ENCODE measurements at places on chromosomes 12 and 14. TPM values are rescaled to one million over a fixed set of nuclear protein-coding genes. Genes with fewer than 3 reads are reported as not detected.

The PRKD1 gene
- total RNA-seq: 6.3 TPM

- DNase-seq: no peak
These were observed 10.2 kb upstream of the FLRT2 start for GRCh38 chr14:85519661-85520305.

- no peak for DNase-seq
These were observed 17.6 kb downstream of the CLEC14A start for GRCh38 chr14:38238332-38238731.

- no peak for DNase-seq
These were observed 9.8 kb downstream of the ADCY4 start for GRCh38 chr14:24325041-24325530.

The BAZ1A gene
- total RNA-seq: 10.6 TPM

The RACGAP1 gene
- total RNA-seq: 3.9 TPM

DNA sequence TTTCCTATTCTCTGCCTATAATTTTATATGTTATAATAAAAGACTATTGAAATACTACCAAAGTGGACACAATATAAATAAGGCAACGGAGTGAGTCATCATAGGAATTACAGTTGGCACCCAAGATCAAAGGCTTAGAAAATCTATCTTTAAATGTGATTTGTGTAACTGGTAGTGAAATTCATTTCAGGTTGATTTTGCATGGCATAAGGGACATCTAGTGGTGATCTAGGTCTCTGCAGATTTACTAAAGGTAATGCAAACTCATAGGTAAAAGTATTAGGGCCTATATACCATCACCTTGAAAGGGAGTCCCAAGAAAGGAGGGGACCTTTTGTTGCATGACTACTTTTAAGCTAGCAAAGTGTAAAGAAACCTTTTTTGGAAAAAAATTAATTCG is 527.2 kb downstream of the NRXN3 start:
- DNase-seq: no peak

The SYT1 gene
- total RNA-seq: 0.91 TPM

DNA sequence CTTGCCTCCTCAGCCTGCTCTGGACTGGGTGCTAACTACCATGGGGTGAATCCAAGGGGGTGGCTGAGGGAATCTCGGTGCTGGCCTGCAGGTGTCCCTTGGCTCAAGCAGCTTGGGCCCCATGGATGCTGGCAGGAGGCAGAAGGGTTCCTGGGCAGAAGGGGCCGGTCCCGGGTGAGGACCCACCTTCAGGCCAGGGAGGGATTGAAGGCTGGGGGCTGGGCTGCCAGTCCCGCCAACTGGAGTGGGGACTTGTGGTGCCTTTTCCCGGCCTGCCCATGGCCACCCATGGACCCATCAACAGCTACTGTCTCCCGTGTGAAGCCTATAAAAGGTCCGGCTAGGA is 550.1 kb downstream of the SLC6A15 start:
- no peak for DNase-seq

The WIF1 gene
- total RNA-seq: 0.08 TPM

The TSPAN11 gene
- 0.93 TPM for total RNA-seq

The SPX gene
- total RNA-seq: 0.23 TPM

- DNase-seq: no peak
These were observed 20.7 kb downstream of the RBM19 start for GRCh38 chr12:113945174-113946173.

The A2M gene
- 915 TPM for total RNA-seq

The WNT1 gene
- not detected for total RNA-seq

- DNase-seq: no peak
These were observed 21.5 kb downstream of the KLHL28 start for GRCh38 chr14:44940211-44940610.

The GPRC5A gene
- 0.73 TPM for total RNA-seq

The GARIN6 gene
- not detected for total RNA-seq

The FOXA1 gene
- 36.6 TPM for total RNA-seq

The PELI2 gene
- total RNA-seq: 1.1 TPM

DNA sequence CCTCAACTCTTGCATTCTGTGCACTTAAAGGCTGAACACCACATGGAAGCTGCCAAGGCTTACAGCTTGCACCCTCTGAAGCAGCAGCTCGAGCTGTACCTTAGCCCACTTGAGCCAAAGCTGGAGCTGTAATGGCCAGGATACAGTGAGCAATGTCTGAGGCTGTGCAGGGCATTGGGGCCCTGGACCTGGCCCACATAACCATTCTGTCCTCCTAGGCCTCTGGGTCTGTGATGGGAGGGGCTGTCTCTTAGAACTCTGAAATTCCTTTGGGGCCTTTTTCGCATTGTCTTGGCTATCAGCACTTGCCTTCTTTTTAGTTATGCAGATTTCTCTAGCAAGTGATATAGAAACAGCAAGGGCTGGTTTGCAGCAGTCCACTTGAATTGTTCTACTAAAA is 303.8 kb upstream of the CLEC14A start:
- no peak for DNase-seq

- no peak for DNase-seq
These were observed 604.9 kb downstream of the MED13L start for GRCh38 chr12:115672506-115673080.

The RDH12 gene
- total RNA-seq: 1.4 TPM

GRCh38 chr12:91413581-91414546 is 231.2 kb upstream of the DCN start:
- DNase-seq: no peak

The ACVRL1 gene
- 7.1 TPM for total RNA-seq

The KLRC1 gene
- total RNA-seq: not detected

The HSP90B1 gene
- 617 TPM for total RNA-seq

The BCL11B gene
- total RNA-seq: 0.43 TPM

DNA sequence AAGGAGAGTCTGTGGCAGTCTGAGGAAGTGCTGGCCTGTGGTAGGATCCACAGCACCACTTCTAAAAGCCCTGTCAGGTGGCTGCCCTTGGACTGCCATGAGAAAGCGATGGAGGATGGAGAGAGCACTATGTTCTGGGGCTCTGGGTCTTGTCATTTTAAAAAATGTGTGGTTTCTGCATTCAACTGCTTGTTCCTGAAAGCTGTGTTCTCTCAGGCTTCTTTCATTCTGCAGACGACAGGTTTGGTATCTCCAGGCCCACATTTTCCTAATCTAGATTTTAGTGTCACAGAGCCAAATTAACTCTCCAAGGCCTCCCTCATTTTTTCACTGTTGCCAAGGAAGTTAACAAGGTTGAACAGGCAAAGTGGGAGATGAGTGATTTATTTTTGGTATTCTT is 10.5 kb downstream of the OVCH1 start:
- no peak for DNase-seq

DNA sequence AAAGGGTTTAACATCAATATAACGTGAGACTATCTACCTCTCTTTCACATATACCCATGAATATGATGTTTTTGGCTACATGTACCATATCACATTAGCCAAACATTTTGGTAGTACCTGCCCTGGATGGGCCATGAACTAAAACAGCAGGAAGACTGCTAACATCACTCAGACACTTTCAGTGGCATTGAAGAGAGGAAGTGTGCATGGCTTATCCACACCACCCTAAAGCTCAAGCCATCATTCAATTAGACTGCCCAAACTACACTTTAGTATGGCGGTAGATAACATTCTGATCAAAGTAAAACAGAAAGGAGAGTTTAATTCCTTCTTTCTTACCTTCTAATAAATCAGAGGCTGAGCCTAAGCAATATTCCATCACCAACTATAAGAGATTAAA is 103.0 kb downstream of the PEBP1 start:
- no peak for DNase-seq

DNA sequence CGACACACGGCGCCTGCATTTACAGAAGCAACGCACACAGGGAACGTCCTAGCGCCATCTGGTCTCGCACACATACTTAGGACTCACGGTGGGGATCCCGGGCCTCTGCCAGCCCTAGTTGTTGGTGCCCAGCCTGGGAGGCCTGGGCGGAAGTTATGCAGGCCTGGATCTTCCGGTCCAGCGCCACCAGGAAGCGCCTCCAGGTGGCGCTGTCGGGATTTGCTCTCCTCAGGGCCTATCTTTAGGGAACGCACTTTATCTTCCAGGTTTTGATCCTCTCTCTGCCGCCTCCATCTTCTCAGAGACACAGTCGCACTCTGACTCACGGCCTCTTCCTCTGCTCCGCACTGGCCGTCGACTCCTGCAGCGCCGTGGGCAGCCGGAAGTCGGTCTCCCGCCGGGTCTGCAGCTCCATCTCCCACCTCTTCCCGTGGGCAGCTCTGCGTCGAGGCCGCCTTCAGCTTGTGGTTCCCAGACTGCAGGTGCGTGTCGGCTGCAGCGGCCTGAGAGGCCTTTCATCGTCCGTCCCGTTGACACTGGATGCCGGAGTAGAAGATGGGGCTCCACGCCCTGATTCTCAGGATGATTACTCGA is 760.4 kb downstream of the TMEM121 start:
- DNase-seq: no peak

The CCDC198 gene
- total RNA-seq: 27.4 TPM
